ENCODE measurements at places on chromosomes 11 and 22. TPM values are rescaled to one million over a fixed set of nuclear protein-coding genes. Genes with fewer than 3 reads are reported as not detected.

SLC25A17 gene
- 33.0 TPM for total RNA-seq

ZNF202 gene
- 19.2 TPM for total RNA-seq

NFAM1 gene
- 0.21 TPM for total RNA-seq

PNPLA5 gene
- not detected for total RNA-seq

- H3K27me3 ChIP-seq = no peaks in the 10 kb centered on the region
- no peaks in the 10 kb centered on the region for H3K4me1 ChIP-seq
- DNase-seq = no peak
- H3K4me3 ChIP-seq = no peak overlapping the region
Observed at GRCh38 chr11:122123263-122123929, 7.4 kb upstream of the BLID start.

DNA sequence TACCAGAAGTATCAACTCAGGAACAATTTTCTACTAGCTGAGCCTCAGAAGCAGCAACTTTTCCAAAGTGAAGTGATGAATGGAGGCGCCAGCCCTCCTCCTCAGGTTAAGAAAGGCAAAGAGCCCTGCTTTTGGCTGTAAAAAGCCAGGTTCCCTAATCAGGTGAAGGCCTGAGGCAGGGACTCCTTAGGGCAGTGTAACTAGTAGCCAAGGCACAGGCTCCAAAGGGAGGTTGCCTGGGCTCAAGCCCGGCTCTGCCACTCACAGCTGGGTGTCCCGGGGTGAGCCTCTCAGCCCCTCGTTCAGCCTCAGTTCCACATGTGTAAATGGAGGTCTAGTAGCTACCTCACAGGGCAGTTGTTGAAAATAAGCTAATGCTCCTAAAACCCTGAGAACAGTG is 19.5 kb downstream of the TSKU start:
- H3K4me3 ChIP-seq = no peak overlapping the region
- peaks cover 7% of the 10 kb centered on the region for H3K27me3 ChIP-seq
- peaks cover 33% of the 10 kb centered on the region for H3K4me1 ChIP-seq
- DNase-seq = no peak
- no peak overlapping the region for H3K27ac ChIP-seq

DNA sequence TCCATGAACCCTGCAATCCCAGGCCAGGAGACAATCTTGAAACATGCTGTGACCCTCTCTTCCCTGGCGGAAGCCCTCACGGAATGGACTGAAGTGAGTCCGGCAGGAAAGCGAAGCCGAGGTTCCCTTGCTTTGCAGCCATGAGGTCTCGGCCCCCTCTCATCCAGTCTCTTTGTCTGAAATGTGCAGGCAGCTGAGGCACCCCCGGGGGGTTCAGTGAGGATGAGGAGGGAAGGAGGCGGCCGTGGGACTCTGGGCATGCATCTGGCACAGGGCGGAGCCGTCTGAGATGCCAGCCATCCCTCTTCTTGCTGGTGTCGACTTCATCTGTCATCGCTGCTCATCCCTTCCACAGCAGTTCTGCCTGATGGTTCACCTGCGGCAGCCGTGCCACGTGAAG is 1485.7 kb downstream of the BRD1 start:
- H3K27ac ChIP-seq = no peak overlapping the region
- H3K36me3 ChIP-seq = no peaks in the 10 kb centered on the region
- no peak overlapping the region for H3K4me3 ChIP-seq
- H3K27me3 ChIP-seq = no peaks in the 10 kb centered on the region
- DNase-seq = no peak
- H3K4me1 ChIP-seq = no peaks in the 10 kb centered on the region
